ENCODE measurements at places on chromosomes 7 and 10. TPM values are rescaled to one million over a fixed set of nuclear protein-coding genes. Genes with fewer than 3 reads are reported as not detected.

Gene ADCYAP1R1
- 0.06 TPM for total RNA-seq

- no peak for DNase-seq
These were observed 2.5 kb downstream of the UFSP1 start for GRCh38 chr7:100886936-100887515.

DNA sequence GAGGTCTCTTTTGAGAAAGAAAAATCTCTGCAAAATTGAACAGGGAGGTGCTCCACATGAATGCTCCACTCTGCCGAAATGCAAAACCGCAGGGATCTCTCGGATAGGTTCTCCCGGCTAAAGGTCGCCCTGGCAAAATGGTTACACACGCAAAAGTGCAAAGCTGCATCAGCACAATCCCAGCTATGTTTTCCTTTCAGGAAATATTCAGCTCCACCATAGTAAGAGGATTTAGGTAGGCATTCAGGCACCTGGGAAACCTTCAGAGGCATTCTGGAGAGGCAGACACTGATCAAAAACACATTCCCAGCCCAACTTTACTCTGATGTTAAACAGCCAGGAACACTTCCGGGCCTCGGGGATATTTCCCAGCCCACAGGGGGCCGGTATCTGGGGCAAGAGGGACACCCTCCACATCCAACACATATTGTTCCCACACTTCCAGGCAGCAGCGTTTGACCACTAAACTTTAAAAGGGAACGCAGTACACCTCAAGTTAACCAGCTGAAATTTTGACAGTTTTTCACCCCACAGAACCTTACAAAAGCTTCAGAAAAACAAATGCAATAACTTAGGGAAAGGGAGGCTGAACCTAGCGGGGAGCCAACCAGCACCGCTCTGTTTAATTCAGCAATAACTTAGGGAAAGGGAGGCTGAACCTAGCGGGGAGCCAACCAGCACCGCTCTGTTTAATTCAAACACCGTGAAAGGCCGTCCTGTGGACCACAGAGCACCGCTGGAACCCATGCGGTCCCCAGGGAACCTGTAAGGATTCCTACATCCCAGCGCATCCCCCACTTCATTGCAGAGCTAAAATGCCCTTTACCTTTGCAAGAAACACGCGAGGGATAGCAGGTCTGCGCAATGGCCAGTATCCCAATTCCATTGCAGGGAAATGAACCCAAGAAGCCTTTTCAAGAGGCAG is 45.9 kb downstream of the TNS3 start:
- no peak for DNase-seq

- peak; percentile 19 for DNase-seq
These were observed 135.9 kb downstream of the ZMYND11 start for GRCh38 chr10:271201-271600.

Measured in LHCN-M2 (cell line).